ENCODE measurements at places on chromosomes 5 and 9.

- DNase-seq, result no peak
These were observed 298.7 kb upstream of the CDH6 start for GRCh38 chr5:30894811-30895210.

GRCh38 chr9:30511666-30512065 lies 1872.8 kb upstream of the ACO1 start:
- DNase-seq, result no peak

GRCh38 chr5:173707392-173707791 lies 90.9 kb upstream of the BOD1 start:
- DNase-seq, result no peak

DNA sequence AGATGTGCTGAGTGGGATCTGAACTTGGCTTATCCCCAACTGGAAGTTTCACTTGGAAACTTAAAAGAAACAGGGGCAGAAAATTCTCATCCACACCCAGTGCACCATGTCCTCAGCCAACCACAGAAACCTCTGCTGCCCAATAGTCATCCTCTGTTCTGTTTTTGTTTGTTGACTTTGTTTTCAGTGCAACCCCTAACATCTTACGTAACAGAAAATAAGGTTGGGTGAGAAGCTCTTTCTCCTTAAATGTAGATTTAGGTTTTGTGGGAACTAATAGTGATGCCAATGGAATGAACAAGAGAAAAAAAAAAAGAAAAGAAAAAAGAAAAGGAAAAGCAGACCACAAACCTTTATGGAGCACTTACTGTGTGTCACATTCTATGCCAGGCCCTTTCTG lies 262.8 kb downstream of the PAPPA start:
- DNase-seq, result no peak

DNA sequence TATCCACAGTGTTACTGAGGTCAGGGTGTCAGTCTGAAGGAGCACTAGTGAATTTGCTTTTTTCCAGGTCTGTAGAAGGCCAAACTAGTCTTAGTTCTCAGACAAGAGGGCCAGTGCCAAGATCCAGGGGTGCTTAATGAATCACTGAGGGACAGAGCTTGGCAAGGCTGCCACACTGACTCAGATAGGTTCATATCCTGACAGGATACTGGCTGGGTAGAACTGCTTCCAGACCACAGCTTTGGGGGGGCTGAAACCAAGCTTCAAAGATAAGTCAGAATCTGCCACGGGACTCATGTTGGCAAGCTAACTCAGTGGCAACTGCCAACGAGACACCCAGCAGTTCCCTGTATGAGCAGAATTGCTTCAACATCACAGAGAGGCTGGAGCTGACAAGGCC lies 1125.4 kb downstream of the EFNA5 start:
- no peak for DNase-seq

- peak; percentile 30 for DNase-seq
These were observed 21.3 kb upstream of the ZNF782 start for GRCh38 chr9:96875461-96876142.

DNA sequence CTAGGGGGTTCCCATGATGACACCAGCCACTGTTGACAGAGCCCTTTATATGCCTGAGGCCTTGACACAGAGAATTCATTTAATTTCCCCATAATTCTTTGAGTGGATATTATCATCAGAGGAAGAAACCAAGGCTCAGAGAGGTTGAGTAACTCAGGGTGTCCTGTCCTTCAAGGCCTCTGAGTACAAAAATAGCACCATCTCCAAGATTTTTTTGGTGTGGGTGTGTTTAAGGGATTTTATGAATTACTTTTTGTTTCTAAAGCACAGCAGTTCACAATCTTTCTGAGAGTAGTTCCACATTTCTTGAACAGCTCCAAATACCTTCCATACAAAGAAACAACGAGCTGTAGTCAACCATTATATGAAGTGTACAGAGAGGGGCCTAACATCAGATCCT lies 6.2 kb upstream of the GSN start:
- no peak for DNase-seq

- no peak for DNase-seq
These were observed 8.7 kb downstream of the PROP1 start for GRCh38 chr5:177987326-177987725.

GRCh38 chr5:112709416-112709815 lies 28.3 kb upstream of the APC start:
- no peak for DNase-seq

DNA sequence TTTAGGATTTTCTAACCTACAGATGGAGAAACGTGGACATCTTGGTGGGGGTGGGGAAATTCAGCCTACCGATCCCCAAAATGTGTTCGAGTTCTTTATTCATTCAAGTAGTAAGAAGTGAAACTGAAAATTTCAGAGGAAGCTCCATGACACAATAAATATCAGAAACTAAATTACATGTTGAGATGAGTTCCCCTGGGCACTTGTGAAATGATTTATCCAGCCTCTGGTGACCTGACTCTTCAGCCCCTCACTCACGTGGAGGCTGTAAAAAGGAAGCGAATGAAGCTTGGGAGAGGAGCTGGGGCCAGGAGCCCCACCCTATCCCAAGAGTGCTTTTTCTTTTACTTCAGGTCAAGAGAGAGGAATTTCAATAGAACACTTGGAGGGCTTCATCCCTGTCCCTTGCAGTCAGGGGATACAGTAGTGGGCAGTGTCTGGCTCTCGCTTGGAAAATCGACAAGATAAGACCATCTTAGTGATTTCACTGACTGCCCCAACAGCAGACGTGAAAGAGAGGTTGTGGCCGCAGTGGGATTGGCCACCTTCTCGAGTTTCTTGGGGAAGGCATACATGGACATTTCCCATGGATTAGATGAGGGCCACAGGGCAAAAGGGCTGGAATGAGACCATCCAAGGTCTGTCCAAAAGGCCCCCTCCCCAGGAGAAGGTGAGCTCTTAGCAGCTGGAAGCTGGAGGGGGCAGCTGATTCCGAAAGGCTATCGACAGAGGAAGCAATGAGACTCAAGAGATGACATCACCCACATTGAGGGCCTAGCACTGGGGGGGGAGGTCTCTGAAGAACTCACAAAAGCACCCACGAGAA lies 76.8 kb upstream of the SH3PXD2B start:
- no peak for DNase-seq

GRCh38 chr5:53381-54174 lies 38.4 kb upstream of the PLEKHG4B start:
- DNase-seq, result peak; percentile 42

- no peak for DNase-seq
These were observed 160.9 kb downstream of the GIN1 start for GRCh38 chr5:102959055-102959454.

- no peak for DNase-seq
These were observed 1.1 kb upstream of the AKNA start for GRCh38 chr9:114388764-114389375.

GRCh38 chr5:151737431-151737830 lies 21.0 kb downstream of the ATOX1 start:
- no peak for DNase-seq

- DNase-seq, result no peak
These were observed 42.8 kb downstream of the NRG2 start for GRCh38 chr5:140000332-140000731.

GRCh38 chr5:159510282-159510681 lies 180.0 kb upstream of the IL12B start:
- no peak for DNase-seq

GRCh38 chr9:84652496-84653120 lies 16.9 kb upstream of the NTRK2 start:
- no peak for DNase-seq

- DNase-seq, result no peak
These were observed 155.7 kb upstream of the ADAMTS16 start for GRCh38 chr5:4984461-4984860.

- no peak for DNase-seq
These were observed 6.0 kb upstream of the NEK6 start for GRCh38 chr9:124251605-124252378.

DNA sequence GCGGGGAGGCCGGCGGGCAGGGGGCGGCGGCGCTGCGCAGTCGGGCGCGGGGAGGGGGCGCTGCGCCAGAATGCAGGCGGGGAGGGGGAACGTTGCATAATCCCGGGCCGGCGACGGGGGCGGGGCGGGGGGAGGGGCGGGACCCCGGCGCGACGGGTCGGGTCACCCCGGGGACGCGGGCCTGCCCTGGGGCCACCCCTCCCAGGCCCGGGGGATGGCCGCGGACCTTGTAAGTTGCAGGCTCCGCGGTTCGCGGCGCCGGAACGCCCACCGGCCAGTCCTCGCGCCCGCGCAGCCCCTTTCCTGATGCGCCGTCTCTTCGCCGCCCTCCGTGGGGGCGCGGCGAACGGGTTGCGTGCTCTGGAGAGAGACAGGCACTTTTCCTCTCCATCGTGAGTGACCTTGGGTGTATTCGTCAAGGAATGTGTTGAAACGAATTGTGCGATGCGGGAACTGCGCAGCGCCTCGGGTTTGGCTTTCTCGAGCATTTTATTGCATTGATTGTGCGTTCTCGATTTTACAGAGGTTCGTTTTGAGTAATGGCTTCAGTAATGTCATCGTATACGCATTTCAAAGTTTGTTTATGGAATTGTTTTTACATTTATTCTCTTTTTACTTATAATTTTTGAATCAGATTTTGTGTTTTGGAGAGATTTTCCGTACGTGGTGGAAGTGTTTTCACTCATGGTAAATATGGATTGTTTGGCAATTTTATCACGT lies 802 bp downstream of the SPIN1 start:
- DNase-seq, result peak; percentile 42

DNA sequence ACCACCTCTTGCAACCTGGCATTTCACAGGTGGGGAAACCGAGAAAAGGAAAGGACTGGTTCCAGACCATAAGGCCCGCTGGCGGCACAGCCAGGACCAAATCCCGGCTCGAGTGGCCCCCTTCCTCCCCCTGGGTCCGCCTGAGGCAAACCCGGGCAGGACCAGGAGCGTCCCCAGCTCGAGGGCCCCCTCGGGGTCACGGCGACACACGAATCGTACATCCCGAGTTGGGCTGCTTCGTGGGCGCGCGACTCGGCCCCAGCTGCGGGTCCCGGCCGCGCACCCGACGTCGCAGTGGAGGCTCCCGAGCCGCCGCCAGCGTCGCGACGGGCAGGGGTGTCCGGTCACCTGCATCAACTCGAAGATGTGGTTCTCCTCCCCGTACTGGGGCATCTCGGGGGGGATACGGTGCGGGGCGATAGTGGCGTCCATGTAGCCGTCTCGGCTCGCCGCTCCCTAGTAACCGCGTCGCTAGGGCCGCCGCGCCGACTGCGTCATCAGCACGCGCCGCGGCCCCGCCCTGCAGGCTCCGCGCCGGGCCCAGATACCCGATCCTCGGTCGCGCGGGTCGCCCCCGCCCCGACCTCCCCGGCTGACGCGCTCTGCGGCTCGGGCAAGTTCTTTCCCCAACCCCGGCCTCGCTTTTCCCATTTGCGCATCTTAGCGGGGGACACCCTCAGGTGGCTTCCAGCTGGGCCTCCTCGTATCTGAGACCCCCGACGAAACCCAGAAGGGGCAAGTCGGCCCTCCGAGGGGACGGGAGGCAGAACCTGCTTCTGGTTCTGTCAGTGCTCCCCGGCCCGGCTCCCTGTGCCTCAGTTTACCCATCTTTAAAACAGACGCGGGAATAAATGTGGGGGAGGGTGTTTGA lies at the start of gene AK8:
Gene AK8 (minus strand): TSS at position 461 of the 871 bp plus-strand sequence. CDS start 29 bp downstream, at position 432.
- DNase-seq, result peak; percentile 75

All from stimulated activated CD4-positive, alpha-beta T cell treated with anti-CD3 and anti-CD28 coated beads, Interleukin-12 subunit alpha, Interleukin-12 subunit beta, amount 100 ng/mL, for 4 hours (primary cell).